ENCODE measurements at places on chromosomes 7 and 10.

DNA sequence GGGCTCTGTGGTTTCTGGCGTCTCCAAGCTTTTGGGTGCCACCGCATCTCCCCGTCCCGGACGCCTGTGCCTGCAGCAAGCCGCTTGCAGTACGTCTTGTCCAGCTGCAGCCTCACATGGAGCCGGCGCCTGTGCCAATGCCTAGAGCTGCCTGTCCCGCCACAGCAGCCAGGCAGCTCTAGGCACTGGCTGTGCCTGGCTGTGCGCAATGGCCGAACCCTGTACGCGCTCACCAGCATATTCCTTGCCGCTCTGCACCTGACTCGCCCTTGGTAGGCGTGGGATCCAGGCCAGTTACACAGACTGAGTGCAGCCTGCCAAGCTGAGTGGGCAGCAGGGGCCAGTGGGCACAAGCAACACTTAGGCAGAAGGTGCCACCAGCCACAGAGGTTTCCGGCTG is 381.2 kb upstream of the SORCS1 start:
- no peak for DNase-seq

DNA sequence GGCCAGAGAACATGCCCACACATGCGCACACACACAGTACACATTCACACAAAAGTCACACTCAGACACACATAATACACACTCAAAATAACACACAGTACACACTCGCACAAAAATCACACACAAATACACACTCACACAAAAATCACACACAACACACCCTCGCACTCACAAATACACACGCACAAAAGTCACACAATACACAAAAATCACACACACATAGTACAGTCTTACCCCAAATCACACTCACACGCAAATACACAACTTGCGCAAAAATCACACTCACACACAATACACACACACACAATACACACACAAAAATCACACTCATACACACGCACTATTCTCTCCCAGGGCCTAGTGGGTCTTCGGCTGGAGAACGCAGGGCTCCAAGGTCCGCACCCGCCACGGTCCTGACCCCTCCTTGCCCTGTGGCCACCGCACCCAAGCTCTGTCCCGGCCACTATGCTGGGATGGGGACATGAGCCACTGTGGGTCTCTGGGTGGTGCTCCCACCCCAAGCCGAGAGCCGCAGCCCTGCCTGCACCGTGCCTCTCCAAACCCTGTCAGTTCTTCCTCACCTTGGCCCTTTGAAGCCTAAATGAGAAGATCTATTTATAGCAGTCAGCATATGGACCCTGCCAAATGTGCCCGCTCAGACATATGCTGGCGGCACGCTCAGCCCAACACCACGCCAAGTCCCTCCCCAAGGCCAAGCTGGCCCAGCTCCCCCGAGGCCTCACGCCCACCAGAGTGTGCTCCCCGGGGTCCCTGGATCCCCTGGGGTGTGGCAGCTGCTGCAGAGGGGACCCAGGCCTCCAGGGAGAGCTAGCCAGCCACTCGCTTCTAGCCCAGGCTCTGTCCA is 55.9 kb downstream of the ELFN1 start:
- no peak for DNase-seq

GRCh38 chr7:70738151-70738885 is 393.6 kb upstream of the GALNT17 start:
- peak; percentile 79 for DNase-seq

- DNase-seq, result no peak
Observed at GRCh38 chr10:113007343-113007771, 57.3 kb downstream of the TCF7L2 start.

GRCh38 chr10:120387326-120387725 is 69.7 kb upstream of the PLPP4 start:
- peak; percentile 72 for DNase-seq

DNA sequence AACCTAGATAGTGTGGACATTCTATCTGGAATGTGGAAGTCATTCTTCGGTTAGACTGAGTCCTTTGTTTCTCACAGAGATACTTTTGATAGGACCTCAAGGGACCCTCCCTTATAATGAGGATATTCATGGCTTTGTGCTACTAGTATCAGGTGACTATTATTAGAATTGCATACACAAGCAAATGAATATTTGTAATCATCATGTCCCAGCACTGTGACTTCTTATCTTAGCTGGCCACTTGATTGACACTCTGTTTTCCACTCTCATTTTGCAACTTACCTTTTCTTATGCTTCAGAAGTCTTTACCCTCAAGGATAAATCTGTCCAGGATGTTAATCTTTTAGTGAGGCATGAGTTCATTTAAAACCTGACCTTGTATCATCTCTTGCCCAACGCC is 268.2 kb upstream of the FZD1 start:
- DNase-seq, result no peak

DNA sequence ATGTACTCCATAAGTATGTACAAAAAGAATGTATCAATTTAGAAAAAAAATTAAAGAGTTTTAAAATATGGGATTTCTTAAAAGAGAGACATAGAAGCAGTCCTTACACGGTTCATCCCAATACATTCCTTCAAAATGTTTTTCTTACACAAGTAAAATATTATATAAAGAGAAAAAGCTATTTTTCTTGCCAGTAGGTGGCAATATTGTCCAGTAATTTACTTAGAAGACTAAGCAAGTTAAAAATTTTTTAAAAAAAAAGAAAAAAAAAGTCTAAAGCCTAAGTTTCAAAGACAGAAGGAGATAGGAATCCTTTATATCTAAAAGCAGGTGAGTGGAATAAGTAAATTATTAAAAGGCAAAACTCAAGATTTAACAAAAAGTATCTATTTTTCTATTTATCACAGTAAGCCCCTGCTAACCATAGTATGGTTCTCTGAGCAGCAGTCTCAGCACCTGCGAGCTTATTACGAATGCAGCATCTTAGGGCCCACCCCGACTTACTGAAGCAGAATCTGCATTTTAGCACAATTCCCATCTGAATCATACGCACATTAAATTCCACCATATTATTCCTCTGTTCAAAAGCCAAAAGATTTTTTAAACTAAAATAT is 240.6 kb downstream of the DGKI start:
- peak; percentile 53 for DNase-seq

DNA sequence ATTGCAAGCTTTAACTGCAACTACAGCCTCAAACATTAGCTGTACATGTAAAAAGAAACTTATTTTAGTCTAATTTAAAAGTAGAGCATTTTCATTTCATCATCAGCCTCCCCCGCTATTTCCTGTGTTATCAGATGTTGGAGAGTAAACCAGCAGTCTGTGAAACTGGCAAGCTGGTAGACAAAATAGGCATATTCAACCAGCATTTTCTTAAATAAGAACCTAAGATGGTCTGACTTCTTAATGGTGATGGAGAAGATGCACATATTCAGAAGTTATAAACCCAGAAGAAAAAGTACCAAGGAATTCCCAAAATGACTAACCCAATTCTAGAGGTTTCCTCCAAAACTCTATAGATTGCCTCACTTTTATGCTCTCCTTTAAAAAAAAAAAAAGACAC is 24.9 kb downstream of the PIK3AP1 start:
- DNase-seq, result no peak

GRCh38 chr7:103934508-103934907 is 55.0 kb downstream of the RELN start:
- no peak for DNase-seq

- no peak for DNase-seq
Observed at GRCh38 chr7:94170836-94171235, 166.7 kb upstream of the BET1 start.

DNA sequence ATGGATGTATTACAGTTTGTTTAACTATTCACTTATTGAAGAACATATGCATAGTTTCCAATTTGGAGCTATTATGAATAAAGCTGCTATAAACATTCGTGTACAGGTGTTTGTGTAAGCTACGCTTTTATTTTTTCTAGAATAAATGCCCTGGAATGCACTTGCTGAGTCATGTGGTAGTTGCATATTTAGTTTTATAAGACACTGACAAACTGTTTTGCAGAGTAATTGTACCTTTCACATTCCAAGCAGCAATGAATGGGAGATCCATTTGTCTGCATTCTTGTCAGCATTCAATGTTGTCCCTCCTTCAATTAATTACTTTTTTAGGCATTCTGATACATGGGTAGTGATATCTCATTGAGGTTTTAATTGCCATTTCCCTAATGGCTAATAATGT is 373.6 kb upstream of the GHITM start:
- DNase-seq, result peak; percentile 28

DNA sequence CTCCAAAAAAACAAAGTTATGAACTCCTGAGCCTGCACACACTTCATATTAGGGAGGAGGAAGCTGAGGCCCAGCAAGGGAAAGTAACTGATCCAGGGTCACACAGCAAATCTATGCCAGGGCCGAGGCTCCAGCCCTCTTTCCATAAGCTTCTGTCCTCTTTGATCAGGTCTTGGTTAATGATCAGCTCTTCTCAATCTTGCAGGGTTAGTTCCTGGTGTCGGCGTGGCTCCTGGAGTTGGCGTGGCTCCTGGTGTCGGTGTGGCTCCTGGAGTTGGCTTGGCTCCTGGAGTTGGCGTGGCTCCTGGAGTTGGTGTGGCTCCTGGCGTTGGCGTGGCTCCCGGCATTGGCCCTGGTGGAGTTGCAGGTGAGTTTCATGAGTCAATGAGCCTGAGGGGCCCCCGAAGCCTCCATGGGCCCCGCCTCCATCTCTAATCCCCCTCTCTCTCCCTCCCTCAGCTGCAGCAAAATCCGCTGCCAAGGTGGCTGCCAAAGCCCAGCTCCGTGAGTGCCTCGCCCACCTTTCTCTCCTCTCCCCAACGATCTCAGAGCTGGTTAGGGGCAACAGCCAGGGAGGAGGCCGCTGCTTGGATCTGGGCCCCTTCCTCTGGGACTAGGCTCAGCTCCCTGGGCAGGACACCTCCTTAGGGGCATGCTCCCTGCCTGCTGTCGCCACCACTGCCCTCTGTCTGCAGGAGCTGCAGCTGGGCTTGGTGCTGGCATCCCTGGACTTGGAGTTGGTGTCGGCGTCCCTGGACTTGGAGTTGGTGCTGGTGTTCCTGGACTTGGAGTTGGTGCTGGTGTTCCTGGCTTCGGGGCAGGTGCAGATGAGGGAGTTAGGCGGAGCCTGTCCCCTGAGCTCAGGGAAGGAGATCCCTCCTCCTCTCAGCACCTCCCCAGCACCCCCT is 23.7 kb upstream of the LIMK1 start:
- DNase-seq, result peak; percentile 66

DNA sequence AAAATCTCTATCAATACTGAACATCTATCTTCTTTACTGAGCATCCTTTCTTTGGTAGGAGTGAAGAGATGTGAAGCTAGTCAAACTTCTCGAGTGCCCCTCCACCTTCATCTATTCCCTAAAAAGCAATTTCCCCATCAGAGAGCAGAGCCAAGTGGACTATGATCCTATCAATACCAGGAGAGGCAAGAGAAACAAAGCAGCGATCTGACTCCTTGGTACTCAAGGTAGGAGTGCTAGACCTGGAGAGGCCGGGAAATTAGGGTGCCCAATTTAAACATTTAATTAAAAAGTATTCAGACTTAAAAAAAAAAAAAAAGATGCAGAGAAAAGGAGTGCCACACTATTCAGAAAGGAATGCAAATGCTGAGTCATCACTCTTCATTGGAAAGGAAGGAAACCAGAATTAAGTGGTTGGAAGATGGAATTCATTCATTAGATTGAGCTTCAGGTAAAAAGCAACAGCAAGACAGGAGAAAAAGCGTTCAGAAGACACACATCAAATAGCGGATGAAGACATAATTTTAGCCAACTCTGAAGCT is 1.6 kb downstream of the TIAL1 start:
- peak; percentile 75 for DNase-seq

GRCh38 chr10:48990226-48990625 is 50.6 kb upstream of the LRRC18 start:
- no peak for DNase-seq

DNA sequence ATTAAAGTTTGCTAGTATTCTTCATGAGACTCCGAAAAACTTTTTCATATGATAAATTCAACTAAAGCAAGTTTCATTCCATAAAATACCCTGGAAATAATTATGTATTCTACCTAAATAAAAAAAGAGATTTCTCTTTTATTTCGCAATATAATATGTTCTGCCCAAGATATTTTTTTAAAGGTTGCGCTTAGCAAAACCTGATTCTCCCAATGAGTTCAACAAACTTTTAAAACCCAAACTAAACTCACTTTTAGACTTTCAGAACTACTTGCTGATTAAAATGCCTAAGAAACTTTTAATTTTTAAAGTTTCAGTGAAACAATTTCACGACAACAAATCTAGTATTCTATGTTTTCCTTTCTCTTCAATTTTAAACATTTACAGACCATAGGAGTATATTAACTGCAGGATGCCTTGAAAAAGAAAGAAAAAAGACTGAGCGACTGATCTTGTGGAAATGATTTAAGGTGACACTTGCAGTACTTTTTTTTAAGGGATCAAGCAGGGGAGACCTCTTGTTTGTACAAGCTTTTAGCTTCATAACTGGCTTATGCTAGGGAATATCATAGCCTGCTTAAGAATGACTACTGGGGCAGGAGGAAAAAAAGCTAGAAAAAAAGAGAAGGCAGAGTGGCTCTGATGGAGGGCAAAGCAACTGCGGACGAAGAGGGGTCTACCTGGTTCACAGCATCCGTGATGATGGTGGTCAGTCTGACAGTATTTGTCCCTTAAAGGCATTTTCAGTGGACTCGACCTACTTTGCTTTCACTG is 1.5 kb downstream of the ZNF800 start:
- no peak for DNase-seq

DNA sequence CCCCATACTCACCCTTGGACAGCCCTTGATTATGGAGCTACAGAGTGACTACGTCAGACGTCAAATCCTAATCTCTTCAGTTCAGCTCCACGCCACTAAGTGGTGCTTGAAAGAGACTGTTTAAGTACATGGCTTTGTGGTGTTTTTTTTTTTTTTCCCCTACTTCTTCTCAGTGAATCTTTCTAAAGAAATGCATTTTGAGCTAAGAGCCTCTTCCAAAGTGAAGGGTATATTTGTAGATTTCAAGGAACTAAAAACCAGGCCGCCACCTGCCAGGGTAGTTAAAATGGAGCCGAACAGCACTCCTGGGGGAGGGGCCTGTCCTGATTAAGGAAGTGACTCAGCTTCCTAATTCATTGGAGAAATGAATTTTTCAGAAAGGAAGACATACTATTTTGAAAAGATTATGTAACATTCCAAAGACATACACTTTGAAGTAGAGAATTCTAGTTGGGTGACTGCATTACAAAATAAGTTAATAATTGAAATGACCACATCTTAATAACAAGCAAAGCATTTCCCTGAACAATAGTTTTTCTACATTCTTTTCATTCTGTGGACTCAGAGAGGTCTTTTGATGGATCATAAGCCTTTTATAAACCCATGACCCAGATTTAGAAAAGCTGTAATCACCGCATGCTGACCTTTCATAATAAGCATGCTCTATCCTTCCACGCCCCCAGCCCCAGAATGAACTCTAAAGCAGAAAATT is 20.6 kb upstream of the VPS41 start:
- DNase-seq, result peak; percentile 60

- DNase-seq, result peak; percentile 12
Observed at GRCh38 chr10:49367600-49367999, 28.3 kb downstream of the DRGX start.

- no peak for DNase-seq
Observed at GRCh38 chr7:15033039-15033438, 130.5 kb upstream of the DGKB start.
